ENCODE measurements at places on chromosomes 6 and 20. TPM values are rescaled to one million over a fixed set of nuclear protein-coding genes. Genes with fewer than 3 reads are reported as not detected.

DNA sequence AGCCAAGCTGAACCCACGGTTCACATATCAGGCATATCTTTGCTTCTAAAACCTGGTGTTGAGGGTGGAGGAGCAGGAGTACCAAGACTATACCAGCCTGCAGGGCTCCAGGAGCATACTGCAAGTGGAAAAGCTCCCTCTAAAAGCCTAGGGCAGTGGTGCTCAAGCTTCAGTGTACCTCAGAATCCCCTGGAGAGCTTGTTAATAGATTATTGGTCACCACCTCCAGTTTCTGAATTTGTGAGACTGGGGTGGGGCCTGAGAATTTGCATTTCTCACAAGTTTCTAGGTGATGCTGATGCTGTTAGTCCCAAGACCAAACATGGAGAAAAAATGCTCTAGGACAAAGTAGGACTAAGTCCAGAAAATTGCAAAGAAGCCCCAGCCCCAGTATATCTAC lies 65.4 kb downstream of the FILIP1 start:
- no peak for DNase-seq

DNA sequence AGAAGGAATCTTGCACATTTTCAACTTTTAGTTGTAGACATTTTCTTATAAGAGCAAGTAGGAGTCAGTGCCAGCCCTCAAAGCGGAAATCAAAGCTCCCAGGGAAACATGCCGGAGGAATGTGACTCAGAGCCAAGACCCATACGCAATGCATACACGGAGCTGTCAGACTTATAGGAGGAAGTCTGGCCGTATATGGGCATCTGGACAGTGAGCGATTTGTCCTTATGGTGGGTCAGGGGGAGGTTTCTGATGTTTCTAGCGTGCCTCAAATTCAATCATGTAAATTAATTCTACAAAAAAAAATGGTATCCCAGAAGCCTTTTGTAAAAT lies 3.6 kb upstream of the CCN2 start:
- DNase-seq = peak; percentile 93

GTSF1L gene
- not detected for total RNA-seq

DNA sequence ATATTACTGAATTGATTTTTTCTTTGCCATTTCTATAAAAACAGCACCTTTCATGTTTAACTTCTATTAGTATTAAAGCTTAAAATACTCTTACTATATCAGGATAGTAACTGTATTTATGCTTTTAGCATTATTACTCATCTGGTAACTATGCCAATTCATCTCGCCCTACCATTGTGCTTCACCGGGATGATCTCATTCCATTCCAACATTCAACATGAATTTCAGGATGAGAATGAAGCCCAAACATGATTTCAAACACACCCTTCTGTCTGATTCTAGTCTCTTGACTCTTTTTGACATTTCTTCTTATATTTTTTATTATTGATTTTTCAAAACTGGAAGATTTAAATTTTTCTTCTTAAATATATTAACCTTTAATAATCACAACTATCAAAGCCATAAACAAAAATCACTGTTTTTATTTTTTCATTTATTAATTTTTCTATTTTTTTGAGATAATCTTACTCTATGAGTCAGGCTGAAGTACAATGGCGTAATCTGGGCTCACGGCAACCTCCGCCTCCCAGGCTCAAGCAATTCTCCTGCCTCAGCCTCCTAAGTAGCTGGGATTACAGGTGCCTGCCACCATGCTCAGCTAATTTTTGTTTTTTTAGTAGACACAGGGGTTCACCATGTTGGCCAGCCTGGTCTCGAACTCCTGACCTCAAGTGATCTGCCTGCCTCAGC lies 46.7 kb downstream of the GJA1 start:
- no peak for DNase-seq

BHLHE23 gene
- total RNA-seq = not detected

- DNase-seq = no peak
Measured at GRCh38 chr6:49513153-49513989, 13.6 kb downstream of the GLYATL3 start.

- no peak for DNase-seq
Measured at GRCh38 chr6:5162355-5162754, 77.2 kb downstream of the PPP1R3G start.

Measured in fibroblast of villous mesenchyme (primary cell).